Esophagus muscularis mucosa (tissue), 4 donors: ENCODE measurements at places on chromosomes 3 and 15. TPM values are rescaled to one million over a fixed set of nuclear protein-coding genes. Genes with fewer than 3 reads are reported as not detected.

The EFCC1 gene
- total RNA-seq = 15.8 TPM

The PRSS50 gene
- total RNA-seq = 0.32 TPM

The MORC1 gene
- not detected for total RNA-seq

The KBTBD12 gene
- total RNA-seq = 3.8 TPM

- no peak for DNase-seq
Observed at GRCh38 chr15:76967067-76967466, 27.9 kb upstream of the PSTPIP1 start.

- DNase-seq = no peak
Observed at GRCh38 chr3:133467780-133468179, 67.9 kb downstream of the BFSP2 start.

GRCh38 chr15:82043130-82043673 is 2.6 kb downstream of the MEX3B start:
- DNase-seq = no peak

GRCh38 chr15:89002281-89002761 is 85.9 kb upstream of the ABHD2 start:
- no peak for DNase-seq

- no peak for DNase-seq
Observed at GRCh38 chr3:52650439-52650838, 35.3 kb downstream of the PBRM1 start.

GRCh38 chr3:164879201-164879600 is 199.1 kb downstream of the SI start:
- no peak for DNase-seq

DNA sequence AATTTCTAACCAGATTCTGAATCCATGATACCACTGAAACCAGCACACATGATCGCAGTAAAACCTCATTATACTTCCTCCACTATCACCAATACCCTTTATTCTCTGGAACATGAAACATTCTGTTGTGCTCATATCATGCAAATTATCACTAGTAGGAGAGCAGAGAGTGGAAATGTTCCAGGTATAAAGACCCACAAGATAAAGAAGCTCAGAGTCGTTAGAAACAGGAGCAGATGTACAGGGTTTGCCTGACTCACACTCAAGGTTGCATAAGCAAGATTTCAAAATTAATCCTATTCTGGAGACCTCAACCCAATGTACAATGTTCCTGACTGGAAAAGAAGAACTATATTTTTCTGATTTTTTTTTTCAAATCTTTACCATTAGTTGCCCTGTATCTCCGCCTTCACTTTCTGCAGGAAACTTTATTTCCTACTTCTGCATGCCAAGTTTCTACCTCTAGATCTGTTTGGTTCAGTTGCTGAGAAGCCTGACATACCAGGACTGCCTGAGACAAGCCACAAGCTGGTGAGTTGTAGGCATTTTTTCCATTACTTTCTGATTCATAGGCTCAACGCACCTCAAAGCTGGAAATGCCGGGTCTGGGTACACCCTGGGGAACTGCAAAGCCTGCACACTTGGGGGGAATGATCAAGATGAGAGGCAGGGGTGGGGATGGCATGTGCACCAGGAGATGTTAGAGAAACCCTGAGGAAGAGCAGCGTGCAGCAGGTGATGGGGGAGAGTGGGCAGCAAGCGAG is at the start of gene CCR2:
TSS of gene CCR2 (plus strand) at position 465 of the 764 bp plus-strand sequence. CDS start 3,417 bp downstream, outside the sequence.
- peak; percentile 37 for DNase-seq

- DNase-seq = no peak
Observed at GRCh38 chr15:66394915-66395314, 8.2 kb downstream of the MAP2K1 start.

DNA sequence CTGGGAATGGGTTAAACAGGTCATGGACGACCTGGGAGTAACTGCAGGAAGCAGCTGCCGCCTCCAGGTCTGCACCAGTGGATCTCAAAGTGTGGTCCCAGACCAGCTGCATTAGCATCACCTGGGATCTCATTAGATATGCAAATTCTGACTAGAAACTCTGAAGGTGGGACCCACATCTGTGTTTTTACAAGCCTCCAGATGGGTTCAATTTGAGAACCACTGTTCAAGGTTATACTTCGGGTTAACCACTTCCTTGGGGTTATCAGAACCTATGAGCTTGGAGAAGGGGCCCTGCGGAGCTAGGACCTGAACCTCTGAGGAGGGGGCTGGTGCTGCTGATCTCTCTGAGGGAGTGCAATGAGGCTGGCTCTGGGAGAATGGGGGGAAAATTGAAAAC is 324.8 kb upstream of the CTDSPL start:
- no peak for DNase-seq

- no peak for DNase-seq
Observed at GRCh38 chr3:74516019-74516418, 98.4 kb downstream of the CNTN3 start.

DNA sequence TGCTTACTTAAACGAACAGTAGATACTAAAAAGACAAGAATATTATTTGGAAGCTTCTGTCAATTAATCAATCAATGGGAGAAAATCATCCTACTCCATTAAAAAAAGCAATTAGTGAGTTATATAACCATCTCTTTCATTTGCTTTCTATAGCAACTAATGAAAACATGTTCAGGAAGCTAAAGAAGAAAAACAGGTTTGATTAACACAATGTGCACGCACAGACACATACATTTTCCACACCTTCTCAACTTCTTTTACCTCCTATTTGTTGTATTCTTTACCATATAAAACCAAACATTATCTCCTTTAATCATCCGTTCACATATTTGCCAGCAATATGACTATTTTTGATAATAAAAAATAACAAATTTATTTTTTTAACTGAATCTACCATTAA is 111.3 kb downstream of the GBE1 start:
- DNase-seq = no peak
